GM18507 (cell line): ENCODE measurements at places on chromosomes 13 and 19.
A peak's percentile ranks its signal among the peaks of the same experiment; 100 is the strongest.

DNA sequence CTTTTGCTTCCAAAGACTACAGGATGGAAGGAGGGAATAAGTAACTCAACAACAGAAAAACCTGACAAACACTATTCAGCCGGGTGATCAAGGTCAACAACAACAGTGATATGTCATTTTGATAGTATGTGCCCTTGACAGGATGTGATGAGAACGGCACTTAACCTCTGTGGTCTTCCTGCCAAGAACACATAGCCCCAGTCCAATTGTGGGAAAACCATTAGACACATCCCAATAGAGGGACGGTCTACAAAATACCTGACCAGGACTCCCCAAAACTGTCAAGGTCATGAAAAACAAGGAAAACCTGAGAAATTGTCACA, 43.1 kb upstream of the AMER2 start:
- DNase-seq, result no peak

DNA sequence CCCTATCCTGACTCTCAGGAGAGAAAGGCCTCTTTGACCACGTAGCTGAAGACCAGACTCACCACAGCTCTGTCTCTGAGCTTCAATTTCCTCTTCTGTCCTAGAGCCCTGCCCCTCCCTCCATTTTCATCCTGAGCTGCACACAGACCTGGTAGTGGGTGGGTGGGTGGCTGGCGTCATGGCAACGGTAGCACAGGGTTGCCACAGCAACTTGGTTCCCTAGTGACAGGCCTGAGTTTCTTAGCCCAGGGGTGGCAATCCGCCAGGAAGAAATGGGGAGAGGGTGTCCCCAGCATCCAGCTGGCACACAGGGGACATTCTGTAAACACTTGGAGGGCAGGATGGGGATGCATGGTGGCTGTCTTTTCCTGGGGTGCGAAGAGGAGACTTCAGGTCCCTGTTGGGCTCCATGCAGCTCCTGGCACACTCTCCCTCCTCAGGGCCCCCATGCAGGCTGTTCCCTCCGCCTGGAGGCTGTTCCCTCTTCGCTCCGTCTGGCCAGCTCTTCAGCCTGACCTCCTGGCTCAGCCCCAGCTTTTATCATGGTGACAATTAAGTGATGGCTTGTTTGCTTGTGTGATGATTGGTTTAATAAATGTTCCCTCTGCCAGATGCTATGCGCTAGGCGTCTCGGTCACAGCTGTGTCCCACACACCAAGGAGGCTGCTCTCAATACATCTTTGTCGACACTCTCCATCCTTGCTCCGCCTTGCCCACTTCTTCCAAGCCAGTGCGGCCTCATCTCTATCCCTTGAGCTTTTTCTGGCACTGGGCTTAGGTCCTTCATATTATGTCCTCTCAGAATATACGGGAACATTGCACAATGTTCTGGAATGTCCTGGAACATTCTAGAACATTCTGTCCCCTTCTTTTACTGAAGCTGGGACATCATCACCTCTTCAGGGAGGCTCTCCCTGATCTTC, 7.4 kb upstream of the KLHL26 start:
- DNase-seq, result no peak

DNA sequence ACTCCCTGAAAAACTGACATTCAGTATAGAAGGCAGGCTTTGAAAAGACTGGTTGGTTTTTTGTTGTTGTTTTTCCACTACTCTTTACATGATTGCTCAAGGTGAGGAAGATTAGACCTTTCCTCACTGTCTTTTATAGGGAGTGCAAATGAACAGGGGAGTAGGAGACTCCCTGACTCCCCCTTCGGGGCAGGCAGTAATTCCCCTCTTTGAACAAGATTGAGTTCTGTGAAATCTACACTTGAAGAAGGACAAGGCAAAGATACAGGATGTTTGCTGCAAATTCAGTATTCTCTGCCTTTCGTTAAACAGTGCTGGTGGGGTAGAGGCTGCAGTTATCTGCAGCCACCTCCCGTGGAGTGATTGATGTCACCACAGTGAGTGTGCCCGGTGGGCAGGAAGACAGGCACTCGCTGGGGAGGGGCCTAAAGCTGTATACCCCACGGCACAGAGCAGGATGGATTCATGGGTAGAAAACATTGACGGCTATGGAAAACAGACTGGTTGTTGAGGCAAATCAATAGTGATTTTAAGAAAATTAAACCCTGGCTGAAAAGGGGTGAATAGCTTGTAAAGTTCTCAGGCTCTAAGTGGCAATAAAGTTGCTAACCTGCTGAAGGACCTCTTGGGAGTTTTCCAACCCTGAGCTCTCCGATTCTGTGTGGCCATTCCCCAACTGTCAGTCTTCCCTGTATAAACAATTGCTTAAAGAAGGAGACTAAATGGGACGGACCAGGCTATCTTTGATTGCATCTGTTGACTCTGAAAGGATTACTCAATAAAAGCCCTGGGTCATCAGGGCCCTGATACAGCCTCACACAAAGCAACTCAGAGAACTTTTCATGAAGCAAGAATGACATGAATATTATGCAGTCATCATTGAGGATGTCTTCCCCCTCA, 308.3 kb downstream of the TBC1D4 start:
- DNase-seq, result no peak

- peak; percentile 43 for DNase-seq
Observed at GRCh38 chr19:49546825-49547565, 19.2 kb downstream of the RCN3 start.

DNA sequence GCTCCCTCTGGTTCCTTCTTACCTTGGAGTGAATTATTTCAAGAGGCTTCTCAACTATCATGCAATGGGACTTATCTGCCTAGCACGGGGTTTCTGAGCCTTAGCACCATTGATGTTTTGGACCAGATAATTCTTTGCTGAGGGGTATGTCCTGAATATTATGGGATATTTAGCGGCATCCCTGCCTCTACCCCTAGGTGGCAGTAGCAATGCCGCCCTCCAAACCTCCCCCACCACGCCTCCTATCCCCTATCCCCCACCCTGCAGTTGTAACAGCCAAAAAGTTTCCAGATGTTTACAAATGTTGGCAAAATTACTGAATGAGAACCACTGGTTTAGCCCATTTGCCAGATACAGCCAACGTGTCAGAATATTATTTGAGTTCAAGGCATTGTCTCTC, 125.5 kb downstream of the POSTN start:
- DNase-seq, result no peak

GRCh38 chr19:4597975-4598671, 38.6 kb upstream of the SEMA6B start:
- peak; percentile 64 for DNase-seq

GRCh38 chr13:34416971-34417380, 525.1 kb upstream of the NBEA start:
- no peak for DNase-seq

GRCh38 chr13:64482373-64482772, 2747.8 kb downstream of the PCDH9 start:
- no peak for DNase-seq

DNA sequence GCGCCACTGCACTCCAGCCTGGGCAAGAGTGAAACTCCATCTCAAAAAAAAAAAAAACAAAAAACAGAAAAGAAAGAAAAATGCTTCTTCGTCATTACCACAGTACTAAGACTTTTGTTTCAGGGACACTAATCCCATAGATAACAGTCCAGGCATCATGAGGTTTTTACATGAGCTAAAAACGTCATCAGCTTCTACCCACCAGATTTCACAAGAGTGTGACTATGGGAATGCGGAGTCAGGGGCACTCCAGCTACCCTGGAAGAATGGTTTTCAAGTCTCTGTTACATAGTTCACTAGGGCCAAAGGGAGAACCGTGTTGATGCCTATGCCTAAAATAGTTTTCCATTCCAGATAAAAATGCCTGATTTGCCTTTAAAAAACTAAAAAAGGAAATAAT, 33.2 kb downstream of the RAB20 start:
- DNase-seq, result no peak

DNA sequence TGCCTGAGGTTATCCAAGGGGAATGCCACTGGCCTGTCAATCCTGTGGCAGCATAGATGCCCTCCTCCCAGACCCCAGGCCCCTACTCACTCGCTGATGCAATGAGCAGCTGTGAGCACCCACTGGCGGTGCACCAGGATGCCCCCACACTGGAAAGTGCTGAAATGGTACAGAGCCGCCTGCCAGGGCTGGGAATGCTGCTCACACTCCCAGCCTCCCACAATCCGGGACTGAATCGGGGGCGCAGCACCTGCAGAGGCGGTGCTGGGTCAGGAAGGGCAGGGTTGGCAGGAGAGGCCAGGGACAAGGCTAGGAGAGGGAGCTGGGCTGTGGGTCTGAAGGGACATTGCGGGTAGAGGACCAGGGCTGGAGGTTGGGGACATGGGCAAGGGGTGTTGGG, 2.0 kb downstream of the KLK1 start:
- DNase-seq, result no peak
